Activated CD4-positive, CD25-positive, alpha-beta regulatory T cell (primary cell): ENCODE measurements at places on chromosomes 1 and 21.

DNA sequence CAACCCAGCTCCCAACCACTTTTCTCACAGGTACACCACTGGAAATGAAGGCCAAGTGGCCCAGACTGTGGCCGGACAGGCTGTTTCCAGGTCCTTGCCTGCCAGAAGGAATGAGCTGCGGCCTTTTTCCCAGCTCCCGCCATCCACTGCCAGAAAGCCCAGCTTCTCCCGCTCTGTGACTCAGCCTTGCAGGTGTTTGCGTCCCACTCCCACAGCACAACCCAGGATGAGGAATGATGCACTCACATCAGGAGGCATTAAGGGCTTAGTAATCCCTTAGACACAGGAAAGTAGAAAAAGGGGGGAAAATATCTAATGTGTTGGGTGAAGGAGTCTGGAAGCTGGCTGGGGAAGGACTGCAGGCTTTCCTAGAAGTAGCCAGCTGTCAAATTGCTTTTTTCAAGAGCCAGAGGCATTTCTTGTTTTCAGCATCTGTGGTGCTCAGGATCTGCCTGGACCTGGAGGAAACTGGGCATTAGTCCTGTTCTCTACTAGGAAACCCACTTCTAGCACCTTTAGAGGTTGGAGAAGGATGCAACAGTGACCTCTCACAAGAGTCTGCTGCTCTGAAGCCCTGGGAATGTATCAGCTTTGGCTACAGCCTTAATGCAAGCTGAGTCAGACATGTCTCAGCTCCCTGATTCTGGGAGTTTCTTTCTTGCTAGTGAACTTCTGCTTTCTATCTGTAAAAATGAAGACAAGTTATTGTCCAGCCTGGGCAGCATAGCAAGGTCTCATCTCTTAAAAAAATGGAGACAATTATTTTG lies 13.2 kb upstream of the MAP1LC3C start:
- DNase-seq, result no peak

DNA sequence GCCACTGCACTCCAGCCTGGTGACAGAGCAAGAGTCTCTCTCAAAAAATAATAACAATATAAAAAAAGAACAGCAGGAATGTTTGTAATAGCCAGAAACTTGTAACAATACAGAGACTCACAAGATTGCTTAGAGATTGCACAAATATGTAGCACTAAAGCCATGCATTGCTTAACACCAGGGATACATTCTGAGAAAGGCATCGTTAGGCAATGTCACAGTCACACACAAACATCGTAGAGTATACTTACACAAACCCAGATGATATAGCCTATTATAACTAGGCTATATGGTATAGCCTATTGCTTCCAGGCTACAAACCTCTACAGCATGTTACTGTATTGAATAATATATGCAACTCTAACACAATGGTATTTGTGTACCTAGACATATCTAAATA lies 45.3 kb downstream of the GPATCH2 start:
- no peak for DNase-seq

GRCh38 chr1:21308847-21309652 lies 18.8 kb upstream of the ECE1 start:
- DNase-seq, result no peak

DNA sequence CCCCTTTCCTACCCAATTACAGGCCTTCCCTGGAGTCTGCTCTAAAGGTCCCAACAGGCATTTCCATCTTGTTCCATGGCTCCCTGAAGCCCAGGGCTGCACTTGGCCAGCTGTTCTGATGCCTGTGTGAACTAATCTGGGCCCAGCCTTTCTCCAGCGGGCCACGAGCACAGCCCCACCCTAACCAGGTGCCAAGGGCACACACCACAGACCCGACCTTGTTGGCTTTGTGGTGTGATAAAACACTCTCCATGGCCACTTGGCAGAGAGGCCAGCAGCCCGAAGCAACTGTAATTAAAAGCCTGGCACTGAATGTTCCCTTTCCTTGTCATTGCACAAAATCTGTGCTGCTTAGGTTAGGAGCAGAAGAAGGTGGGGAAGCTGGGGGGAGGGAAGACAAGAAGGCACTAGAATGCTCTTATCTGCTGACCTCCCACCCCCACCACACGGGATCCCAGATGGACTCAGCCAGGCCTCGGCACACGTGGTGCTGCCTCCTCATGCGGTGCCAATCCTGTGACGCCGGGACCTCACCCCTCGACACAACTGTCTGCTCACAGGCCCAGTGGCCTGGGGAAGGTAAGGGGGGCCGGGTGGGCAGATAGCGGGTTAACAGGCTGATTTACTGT lies 9.9 kb downstream of the HCRTR1 start:
- no peak for DNase-seq

DNA sequence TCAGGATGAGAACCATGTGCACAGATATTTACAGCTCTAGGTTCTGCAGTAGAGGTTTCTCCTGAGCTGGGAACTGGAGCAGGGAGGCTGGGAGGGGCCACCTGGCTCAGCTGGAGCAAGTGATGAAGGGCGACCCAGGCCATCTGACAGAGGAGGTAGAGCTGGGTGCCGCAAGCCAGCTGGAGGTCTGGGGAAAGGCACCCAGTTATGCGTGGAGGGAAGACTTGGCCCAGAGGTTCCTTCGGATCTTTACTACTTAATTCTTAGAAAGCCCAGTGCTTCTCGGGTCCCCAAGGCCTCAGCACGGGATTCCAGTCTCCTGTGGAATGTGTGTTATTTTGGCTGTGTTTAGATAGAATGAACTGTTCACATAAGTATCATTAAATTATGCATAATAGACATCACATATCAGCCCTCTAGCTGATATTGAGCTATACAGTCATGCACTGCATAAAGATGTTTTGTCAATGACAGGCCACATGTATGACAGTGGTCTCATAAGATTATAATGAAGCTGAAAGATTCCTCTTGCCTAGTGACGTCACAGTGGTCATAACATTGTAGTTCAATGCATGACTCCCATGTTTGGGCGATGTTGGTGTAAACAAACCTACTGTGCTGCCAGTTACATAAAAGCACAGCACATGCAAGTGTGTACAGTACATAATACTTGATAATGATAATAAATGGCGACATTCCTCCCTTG lies 245.1 kb downstream of the RHOU start:
- DNase-seq, result no peak

DNA sequence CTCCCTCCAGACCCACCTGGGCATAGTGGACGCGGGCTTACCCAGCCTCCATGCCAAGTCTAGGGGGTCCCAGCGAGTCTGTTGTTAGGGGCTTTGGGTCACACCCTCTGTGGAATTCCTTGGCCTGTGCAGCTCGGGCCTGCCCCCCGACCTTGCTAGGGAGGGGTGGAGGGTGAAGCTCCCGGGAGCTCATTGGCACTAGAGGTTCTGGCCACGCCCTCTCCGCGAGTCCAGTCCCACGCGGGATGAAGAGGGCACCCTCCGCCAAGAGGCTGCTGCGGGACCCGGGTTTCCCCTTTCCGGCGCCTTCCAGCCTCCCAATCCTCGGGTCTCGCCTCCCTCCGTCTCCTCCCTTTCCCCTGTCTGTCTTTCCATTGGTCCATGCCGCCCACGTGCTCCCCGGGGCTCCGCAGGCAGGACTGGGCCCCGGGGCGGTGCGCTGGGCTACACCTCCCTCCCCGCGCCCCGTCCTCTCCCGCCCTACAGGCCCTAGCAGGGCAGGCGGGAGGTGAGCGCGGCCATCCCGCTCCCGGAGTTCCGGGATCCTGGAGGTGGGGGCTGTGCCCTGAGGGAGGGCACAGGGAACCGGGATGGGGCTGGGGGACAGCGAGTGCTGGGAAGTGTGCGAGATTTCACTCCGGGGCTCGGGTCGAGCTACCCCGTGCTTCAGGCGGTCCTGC lies 3.5 kb downstream of the RUSC1 start:
- DNase-seq, result peak; percentile 66

DNA sequence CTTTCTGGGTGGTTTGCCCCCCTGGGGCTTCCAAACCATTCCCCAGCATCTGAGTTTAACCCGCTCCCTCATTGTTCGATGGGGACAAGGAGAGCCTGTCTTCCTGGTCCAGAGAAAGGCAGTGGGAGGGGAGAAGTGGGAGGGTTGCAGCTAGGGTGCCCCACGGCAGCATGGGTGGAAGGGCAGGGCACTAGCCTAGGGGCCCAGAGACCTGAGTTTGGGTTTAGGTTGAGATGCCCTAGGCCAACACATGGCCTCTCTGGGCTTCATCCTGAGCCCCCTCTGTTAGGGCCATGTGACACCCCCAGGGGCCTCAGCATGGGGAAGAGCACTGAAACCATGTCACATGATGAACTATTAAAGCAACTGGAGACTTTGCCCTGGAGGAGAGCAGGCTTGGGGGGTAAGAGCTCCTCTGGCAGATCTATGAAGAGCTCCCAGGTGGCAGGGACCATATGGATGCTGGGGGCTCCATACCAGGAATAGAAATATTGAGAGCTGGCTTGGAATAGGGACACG lies 9.7 kb upstream of the RUNX3 start:
- DNase-seq, result no peak

DNA sequence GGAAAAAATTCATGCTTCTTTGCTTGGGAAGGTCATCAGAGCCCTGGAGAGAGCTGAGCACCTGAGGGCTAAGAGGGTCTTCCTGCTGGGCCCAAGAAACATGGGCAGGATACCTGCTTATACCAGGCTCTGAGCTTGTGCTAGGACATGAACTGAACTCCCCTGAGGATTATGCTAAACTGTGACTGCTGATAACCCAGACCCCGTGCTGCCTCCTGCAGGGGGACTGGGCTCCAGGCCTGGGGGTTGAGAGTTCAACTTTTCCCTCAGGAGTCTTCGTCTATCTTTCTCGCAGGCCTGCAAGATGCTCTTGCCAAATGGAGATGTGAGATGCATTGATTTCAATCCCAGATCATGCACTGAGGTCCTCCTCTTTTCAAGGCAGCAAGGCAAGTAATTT lies 368.5 kb downstream of the HHAT start:
- no peak for DNase-seq

DNA sequence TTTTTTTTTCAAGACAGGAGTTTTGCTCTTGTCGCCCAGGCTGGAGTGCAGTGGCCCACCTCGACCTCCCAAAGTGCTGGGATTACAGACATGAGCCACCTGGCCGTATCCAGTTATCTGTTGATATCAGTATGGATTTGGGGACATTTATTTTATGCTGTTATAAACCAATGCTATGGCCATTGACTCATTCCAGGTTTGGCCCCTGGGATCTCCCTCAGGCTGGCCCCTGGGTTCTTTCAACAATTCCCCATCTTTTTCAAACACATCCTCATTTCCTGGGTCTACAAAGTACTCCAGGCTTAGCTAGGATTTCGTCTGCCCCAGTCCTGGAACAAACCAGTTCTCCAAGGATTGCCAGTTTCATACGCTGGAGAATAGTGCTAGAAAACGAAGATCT lies 44.1 kb downstream of the WDR4 start:
- DNase-seq, result no peak

- no peak for DNase-seq
Observed at GRCh38 chr1:41537788-41538351, 53.4 kb upstream of the EDN2 start.

DNA sequence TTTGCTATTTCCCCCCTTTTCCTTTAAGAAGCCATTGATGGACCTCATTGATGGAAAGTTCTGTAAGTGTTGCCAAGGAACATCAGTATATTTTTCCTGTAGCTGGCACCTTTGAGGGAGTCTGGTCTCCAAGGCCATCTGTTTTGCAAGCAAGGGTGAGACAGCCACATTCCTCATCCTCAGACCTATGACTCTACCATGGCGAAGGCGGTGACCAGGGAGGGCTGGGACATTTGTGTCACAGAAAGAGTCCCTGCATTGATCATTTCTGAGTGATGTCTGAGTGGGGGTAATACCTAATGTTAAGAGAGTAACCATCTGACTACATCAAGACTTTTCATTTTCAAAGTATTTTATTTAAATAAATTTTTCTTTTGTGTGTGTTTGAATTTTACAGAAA lies 35.4 kb downstream of the KIAA0040 start:
- DNase-seq, result no peak

DNA sequence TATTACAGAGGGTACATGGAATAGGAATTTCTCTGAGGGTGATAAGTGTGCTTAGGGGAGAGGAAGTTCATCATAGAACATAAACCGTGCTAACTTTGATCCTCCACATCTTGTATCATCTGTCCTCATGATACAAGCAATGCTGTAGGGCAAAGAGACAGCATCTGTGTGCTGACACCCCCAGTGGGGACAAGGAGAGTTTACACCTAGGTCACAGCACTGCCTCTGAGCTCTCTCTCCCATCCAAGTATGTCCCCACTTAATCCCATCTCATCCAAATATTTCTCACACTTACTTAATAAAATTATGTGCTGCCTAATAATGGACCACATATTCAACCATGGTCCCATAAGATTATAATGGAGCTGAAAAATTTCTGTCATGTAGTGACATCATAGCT lies 4.3 kb upstream of the TEDDM1 start:
- no peak for DNase-seq

DNA sequence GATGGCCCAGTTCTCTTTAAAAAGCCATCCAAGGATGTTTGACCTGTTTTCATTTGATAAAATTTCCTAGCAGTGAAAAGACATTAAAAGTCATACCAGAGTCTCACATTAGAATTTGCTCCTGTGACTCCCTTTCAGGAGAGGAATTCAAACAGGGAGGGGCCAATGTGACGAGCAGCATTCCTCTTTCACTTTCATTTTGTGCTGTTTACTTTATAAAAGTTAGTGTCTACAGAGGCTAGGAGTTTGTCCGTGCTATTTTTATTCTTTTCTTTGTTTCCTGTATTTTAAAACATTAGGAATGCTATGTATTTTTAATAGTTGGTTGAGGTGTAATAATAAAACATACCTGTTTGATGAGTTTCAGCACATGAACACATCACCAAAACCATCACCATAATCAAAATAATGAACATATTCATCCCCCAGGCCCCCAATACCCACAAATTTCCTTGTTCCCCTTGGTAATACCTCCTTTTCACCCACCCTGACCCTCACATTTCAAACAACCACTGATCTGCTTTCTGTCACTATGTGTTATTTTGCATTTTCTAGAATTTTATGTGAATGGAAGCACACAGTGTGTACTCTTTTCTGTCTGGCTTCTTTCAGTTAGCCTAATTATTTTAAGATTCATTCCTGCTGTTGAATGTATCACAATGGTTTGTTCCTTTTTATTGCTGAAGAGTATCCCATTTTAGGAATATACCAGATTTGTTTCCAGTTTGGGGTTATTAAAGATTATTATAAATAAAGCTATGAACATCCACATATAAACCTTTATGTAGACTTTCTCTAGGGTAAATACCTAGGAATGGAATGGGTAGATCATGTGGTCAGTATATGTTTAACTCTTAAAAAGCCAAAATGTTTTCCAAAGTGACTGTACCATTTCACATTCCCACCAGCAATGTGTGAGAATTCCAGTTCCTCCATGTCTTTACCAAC lies 129.5 kb downstream of the TENT5C start:
- DNase-seq, result no peak

DNA sequence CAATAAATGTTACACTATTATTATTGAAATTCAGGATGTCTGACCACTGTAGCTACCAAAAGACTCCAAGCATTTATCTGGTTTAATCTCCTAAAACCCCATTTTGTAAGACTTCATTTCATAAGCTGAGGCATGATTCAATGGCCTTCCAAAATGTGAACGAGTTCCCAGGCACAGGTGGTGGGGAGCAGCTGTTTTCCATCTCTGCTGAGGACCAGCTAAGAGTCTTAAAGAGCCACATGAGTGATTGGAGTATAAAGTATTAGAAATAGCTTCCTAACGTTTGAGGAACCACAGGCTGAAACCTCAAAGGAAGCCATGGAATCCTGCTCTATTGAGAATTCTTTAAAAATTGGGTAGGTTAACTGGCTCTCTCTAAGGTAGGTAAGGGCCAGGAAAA lies 44.9 kb downstream of the SEC16B start:
- DNase-seq, result no peak
